ENCODE measurements at places on chromosomes 6 and 20. TPM values are rescaled to one million over a fixed set of nuclear protein-coding genes. Genes with fewer than 3 reads are reported as not detected.

GRCh38 chr6:134956676-134957075 is 6.8 kb upstream of the ALDH8A1 start:
- no peaks in the 10 kb centered on the region for H3K36me3 ChIP-seq
- H3K4me3 ChIP-seq, result no peak overlapping the region
- no peaks in the 10 kb centered on the region for H3K27me3 ChIP-seq
- no peaks in the 10 kb centered on the region for H3K4me1 ChIP-seq
- no peak for DNase-seq

GRCh38 chr6:113450061-113450465 is 407.1 kb upstream of the MARCKS start:
- H3K27ac ChIP-seq, result no peak overlapping the region
- no peak overlapping the region for H3K4me3 ChIP-seq
- H3K4me1 ChIP-seq, result no peaks in the 10 kb centered on the region
- DNase-seq, result no peak

- H3K4me3 ChIP-seq, result peak overlapping the region; percentile 55
- DNase-seq, result peak; percentile 47
- H3K4me1 ChIP-seq, result peaks cover under 1% of the 10 kb centered on the region
- H3K27me3 ChIP-seq, result no peaks in the 10 kb centered on the region
Measured at GRCh38 chr6:110357298-110357663, 868 bp downstream of the METTL24 start.

DNA sequence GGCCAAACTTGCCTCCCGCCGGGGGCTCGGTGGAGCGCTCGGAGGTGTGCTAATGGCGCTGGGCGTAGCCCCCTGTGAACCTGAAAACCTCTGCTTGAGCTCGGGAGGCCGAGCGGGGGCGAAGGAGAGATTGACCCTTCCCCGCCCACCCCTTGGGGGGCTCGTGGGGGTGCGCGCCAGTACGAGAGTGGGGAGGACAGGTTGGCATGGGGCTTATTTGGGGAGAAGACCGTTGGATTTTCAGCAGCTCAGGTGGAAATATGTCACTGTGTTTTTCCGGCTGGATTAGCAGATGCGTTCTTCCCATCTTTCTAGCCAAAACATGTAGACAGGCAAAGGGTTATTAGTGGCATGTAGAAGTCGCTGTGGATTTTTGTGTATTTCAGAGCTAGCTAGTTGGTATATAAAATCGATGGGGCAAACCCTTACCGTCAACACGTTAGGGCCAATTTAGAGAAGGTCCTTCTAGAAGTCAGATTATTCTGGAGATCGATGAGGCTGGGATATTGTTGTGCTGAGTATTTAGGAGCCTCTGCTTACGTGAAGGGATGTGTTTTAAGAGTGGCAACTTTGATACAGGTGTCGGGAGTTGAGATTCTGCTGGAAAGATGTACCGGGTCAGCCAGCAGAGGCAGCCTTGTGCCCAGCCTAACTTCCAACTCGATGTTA is 525 bp downstream of the NCOA7 start:
- H3K36me3 ChIP-seq, result no peaks in the 10 kb centered on the region
- peak; percentile 40 for DNase-seq
- H3K4me3 ChIP-seq, result peak overlapping the region; percentile 66
- H3K27ac ChIP-seq, result peak overlapping the region; percentile 98
- no peaks in the 10 kb centered on the region for H3K4me1 ChIP-seq
- no peaks in the 10 kb centered on the region for H3K27me3 ChIP-seq

- H3K27ac ChIP-seq, result peak overlapping the region; percentile 75
- DNase-seq, result no peak
- H3K4me1 ChIP-seq, result no peaks in the 10 kb centered on the region
- no peaks in the 10 kb centered on the region for H3K36me3 ChIP-seq
- H3K27me3 ChIP-seq, result no peaks in the 10 kb centered on the region
Measured at GRCh38 chr6:30497714-30498113, 8.4 kb downstream of the HLA-E start.

The MC3R gene
- not detected for total RNA-seq

- no peaks in the 10 kb centered on the region for H3K4me1 ChIP-seq
- no peak overlapping the region for H3K27ac ChIP-seq
- DNase-seq, result no peak
- no peaks in the 10 kb centered on the region for H3K36me3 ChIP-seq
Measured at GRCh38 chr6:168011291-168011690, 13.8 kb downstream of the KIF25 start.

Data from uterus (tissue), 4 donors.